ENCODE measurements at places on chromosomes 1 and 21.

DNA sequence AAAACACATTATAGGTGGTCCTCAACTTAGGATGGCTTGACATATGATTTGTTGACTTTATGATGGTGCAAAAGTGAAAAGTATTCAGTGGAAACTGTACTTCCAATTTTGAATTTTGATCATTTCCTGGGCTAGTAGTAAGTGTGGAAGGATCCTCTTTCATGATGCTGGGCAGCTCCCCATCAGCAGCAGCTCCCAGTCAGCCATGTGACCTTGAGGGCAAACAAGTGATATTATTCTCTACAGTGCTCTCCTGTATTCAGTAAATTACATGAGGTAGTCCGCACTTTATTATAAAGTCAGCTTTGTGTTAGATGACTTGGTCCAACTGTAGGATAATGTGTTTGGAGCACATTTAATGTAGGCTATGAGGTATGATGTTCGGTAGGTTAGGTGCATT, 36.4 kb downstream of the SLC22A15 start:
- DNase-seq = no peak

DNA sequence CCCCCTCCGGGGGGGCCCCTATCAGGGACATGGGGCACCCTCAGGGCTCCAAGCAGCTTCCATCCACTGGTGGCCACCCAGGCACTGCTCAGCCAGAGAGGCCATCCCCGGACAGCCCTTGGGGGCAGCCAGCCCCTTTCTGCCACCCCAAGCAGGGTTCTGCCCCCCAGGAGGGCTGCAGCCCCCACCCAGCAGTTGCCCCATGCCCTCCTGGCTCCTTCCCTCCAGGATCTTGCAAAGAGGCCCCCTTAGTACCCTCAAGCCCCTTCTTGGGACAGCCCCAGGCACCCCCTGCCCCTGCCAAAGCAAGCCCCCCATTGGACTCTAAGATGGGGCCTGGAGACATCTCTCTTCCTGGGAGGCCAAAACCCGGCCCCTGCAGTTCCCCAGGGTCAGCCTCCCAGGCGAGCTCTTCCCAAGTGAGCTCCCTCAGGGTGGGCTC, 34.9 kb downstream of the TRIM11 start:
- no peak for DNase-seq

GRCh38 chr1:71170925-71171324, 90.1 kb upstream of the ZRANB2 start:
- no peak for DNase-seq

- DNase-seq = no peak
Observed at GRCh38 chr1:48391926-48392325, 80.1 kb downstream of the SPATA6 start.

DNA sequence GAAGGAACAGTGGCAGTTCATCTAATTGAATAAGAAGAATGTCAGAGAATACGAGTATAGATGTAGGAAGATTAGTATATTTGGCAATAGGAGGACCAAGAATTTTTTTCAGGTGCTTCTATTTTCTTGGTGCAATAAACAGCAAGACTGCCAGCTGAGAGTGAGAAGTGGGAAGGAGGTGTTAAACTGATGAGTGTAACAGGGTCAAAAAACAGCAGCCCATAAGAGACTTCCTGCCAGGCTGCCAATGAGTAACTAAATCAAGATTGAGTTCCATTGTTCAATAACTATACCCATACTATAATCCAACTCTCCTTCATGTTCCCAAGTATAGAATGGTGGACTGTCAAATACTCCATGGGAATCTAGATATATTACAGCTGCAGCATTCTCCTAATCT, 28.7 kb downstream of the LYST start:
- DNase-seq = no peak

DNA sequence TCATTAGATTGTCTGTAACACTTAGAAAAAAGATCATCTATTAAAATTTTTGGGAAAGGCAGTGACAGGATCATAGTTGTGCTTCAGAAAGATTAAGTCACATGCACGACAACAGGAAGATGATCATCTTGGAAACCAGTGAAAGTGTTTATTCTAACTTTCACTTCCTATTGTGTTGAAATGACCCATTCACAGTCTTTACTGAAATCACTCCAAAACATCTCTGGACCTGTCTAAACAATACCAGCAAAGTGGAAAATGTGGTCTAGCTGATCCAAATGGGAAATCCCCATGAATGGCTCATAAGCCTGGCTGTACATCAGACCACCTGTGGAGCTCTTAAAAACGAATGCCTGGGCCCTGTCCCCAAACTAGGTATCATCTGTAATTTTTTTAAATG, 111.1 kb upstream of the ETV3 start:
- DNase-seq = no peak

DNA sequence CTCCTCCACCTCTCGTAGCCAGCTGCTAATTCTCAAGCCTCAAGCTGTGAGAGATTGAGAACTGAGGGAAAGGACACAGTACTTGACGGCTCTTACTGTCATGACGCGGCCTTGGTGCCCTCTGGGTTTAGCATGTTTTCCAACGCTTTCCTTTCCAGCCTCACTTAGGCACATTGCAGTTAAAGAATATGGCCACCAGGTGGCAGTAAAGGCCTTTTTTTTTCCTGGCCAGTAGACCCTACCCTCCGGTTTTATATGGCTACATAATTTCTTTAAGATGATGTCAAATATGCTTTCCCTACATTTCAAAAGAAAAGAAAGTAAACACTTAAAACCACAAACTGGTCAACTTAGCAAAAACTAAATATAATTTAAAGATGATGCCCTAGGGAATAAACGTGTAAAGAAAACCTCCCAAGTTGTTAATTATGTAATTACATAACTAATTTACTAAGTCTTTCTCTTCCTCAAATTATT, 56.8 kb upstream of the PRDX6 start:
- DNase-seq = peak; percentile 91

- DNase-seq = no peak
Observed at GRCh38 chr1:150881331-150882070, 5.1 kb upstream of the ARNT start.

- no peak for DNase-seq
Observed at GRCh38 chr1:34164771-34165391, at the start of gene CSMD2. Gene CSMD2 (minus strand): TSS chr1:34165230. CDS start chr1:34165097, 133 bp downstream.

- DNase-seq = no peak
Observed at GRCh38 chr1:18452550-18452949, 28.2 kb upstream of the KLHDC7A start.

- no peak for DNase-seq
Observed at GRCh38 chr1:45470306-45470798, 20.6 kb downstream of the TESK2 start.

DNA sequence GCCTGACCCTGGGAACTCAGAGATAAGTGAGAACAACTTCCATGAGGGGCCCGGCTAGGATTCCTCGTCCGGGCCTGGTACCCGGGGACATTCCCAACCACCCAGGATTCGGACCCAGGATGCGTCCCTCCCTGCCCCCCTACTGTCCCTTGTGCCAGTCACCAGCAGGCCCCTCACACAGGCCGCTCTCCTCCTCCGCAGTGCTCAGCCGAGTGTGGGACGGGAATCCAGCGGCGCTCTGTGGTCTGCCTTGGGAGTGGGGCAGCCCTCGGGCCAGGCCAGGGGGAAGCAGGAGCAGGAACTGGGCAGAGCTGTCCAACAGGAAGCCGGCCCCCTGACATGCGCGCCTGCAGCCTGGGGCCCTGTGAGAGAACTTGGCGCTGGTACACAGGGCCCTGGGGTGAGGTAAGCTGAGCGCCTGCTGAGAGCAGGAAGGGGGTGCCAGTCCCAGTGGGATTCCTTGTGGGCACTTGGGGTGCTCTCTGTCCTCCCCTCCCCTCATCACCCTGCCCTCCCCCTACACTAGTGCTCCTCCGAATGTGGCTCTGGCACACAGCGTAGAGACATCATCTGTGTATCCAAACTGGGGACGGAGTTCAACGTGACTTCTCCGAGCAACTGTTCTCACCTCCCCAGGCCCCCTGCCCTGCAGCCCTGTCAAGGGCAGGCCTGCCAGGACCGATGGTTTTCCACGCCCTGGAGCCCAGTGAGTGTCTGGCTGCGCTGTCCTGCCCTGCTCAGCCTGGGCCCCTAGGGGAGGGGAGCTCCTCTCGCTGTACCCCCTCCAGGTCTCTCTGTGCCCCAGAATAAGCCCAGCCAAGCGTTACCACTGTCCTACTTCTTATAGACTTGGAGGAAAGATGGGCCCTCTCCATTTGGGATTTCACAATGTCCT, 9.8 kb downstream of the ADAMTSL4 start:
- no peak for DNase-seq

DNA sequence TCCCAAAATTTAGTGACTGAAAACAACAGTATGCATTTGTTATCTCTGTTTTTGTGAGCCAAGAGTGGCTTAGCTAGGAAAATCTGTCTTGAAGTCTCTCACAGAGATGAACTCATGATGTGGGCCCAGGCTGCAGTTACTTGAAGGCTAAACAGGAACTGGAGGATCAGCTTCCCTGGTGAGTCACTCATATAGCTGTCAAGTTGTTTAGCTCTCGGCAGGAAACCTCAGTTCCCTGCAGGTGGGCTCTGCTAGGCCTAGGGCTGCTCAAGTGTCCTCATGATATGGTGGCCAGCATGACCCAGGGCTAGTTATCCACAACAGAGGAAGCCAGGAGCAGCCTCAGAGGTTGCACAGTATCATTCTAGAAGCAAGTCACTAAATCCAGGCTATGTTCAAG, 30.2 kb upstream of the DDX59 start:
- no peak for DNase-seq

DNA sequence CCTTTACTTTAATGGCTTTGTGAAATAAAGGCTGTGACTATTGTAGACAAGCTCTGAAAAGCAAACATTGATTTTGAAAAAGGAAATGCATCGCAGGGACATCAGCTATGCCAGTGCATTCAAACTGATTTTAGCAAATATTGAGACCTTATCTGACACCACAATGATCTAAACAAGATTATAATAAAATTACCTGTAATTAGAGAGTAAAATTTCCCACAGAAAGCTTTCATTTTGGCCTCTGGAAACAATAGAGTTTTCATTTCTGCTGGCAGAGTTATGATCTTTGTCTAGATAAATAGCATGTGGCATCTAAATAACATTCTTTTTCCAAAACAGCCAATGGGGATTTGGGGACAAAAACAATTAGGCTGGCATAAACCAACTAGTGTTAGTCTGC, 650.4 kb upstream of the PRMT6 start:
- DNase-seq = no peak

GRCh38 chr1:186780076-186780475, 48.7 kb upstream of the PLA2G4A start:
- no peak for DNase-seq

GRCh38 chr1:1832820-1833219, 54.5 kb upstream of the NADK start:
- DNase-seq = no peak

DNA sequence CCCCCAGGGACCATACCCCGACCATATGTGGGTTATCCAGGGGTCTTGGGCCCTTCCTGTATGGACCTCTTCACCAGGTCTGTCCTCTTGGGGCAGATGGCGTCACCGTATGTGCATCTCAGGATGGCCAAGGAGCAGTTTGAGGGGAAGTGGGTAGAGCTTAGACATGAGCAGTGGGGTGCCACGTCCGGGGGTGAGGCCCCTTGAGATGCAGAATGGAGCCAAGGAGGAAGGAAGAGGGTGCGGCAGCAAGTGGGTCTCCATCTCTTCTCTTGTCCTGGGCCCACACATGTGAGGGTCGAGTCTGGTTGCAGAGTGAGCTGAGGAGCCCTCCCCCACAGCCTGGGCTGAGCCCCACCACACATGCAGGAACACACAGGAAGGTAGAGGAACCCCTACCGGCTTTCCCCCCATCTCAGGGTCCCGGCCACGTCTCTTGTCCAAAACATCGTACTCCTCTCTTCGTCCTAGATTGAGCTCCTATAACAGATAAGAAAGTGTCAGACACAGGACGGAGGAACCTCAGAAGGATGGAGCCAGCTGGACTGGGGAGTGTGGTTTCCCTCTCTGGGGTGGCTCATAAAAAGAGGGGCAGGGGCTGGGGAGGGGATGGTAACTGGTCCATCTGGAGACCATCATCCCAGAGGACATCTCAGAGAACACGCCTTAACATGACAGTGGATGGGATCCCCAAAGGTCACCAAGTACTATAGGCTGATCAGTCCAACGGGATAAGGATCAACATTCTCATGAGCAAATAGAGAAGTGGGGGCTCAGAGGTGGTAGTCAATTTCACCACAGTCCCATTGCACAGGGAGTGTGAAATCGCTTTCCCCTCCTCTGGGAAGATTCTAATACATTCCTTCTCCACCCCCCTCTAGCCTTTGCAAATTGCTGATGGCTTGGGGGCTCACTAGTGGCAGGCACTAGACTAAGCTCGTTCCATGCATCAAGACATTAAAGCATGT, 79.9 kb downstream of the CD247 start:
- no peak for DNase-seq

DNA sequence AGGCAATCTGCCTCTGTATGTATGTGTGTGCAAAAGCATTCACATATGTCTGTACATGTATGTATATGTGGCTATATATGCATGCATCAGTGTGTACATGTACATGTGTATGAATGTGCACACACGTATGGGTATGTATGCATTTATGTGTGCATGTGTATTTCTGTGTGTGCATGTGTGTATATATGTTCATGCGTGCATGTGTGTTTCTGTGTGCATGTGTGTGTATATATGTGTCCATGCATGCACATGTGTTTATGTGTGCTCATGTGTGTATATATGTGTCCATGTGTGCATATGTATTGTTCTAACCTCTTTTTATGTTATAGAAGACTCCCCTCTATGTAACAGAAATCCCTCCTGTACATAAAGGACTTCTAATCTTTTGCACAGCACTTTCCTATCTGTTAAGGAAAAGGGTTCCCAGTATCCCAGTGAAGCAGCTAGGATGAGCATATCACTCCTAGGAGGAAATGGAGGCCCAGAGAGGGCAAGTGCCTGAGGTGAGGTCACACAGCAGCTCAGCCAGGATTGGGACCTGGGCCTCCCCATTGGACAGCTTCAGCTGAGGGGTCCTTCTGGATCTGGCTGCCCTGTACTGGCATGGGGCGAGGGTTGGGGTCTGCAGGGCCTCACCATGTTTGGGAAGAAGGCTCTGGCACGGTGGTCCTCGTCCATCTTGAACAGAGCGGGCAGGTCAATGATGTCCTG, 15.8 kb upstream of the SDHB start:
- DNase-seq = no peak

- DNase-seq = no peak
Observed at GRCh38 chr1:36711480-36711879, 228.8 kb upstream of the CSF3R start.

DNA sequence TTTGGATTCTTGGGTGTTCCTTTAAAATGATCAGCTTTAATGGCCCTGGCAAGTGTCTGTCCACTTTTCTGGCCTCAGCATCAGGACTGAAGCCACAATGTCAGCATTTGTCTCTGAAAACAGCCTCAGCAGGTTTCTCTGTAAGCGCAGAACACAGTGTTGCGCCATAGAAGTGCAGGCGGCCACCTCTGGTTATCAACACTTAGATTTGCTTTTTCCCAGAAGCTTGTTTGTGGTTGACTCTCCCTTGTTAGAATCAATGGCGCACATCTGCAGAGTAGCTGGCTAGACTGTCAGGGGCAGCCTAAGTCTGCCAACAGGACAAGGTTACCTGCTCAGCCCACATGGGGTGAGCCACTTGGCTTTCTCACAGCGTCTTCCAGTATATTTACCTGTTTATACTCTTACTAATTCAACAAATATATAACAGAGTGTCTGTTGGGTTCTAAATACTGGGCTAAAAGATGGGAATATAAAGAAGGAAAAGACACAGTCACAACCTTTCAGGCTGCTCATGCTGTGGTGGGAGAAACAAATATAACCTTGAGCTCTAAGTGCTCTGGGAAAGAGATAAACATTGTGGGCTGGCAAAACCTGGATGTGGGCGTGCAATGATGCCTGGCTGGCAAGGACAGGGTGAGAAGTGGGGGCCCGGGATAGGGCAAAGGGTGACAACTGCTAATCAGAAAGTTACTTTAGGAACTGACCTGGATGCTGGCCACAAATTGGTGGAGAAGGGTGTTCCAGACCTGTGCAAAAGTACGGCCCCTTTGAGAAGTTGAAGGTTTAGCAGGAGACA, 149.3 kb upstream of the KIAA0040 start:
- DNase-seq = no peak

- DNase-seq = no peak
Observed at GRCh38 chr1:232521660-232522059, 108.3 kb downstream of the SIPA1L2 start.

Data from hematopoietic multipotent progenitor cell treated with erythropoietin and hydrocortisone succinate and interleukin-3 and kit ligand, for 17 days (in vitro differentiated cells).